Activated CD4-positive, alpha-beta T cell treated with anti-CD3 and anti-CD28 coated beads, Interleukin-2, amount 50 U/mL, for 48 hours (primary cell): ENCODE measurements at places on chromosomes 2 and 18.

GRCh38 chr18:12686100-12686499 is 16.4 kb downstream of the CEP76 start:
- DNase-seq: no peak

DNA sequence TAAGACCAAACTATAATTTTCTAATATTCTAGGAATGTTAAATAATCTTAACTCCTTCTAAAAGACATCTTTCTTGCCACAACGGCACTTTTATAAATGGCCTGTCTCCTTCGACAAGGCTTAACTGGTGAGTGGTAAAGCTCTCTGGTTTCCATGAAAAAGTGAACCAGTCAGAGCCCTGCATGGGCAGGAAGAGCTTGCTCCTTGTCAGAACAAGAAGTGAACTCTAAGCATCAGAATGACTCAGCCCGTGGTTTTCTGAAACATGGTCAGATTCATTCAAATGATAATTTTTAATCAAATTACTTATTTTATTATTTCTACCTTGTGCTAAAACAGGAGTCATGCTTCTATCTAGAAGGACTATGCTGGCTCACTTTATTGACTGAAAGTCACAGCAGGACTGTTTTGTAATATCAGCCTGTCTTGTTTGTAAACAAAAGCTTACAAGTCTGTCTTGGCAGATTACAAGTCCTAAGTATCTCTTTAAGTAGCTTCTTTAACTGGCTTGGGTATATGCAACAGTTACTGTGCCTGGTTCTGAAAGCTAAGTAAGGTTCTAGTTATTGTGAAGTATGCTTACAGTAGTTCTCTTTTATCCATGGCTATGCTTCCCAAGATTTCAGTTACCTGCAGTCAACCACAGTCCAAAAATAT is 245.4 kb downstream of the NAPG start:
- DNase-seq: peak; percentile 3

- DNase-seq: peak; percentile 63
These were observed 225.4 kb upstream of the ID2 start for GRCh38 chr2:8456151-8457091.

DNA sequence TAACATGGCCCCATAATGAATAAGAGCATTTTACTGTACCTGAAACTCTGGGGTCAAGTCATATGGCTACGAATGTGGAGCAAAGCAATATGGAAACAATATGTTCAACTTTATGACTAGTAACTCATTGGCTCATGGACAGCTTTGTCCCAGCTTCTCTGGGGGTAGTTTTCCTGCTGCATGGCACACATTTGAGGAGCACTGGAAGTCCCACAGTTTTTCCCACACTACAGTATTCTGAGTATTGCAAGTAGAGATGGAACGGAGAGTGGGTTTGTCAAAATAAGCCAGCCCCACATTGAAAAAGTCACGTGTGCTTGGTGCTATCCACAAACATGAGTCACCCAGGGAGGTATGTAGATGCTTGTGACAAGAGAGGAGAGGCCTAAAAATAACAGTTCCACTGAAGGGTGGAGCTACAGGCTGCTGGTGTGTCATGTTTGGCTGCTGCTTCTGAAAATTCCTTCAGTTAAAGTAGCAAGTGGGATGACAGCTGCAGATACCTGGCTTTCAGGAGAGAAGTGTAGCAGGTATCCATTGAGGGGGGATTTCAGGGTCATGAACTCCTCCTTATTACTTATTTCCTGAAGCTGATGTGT is 48.2 kb upstream of the CTAGE1 start:
- DNase-seq: no peak

DNA sequence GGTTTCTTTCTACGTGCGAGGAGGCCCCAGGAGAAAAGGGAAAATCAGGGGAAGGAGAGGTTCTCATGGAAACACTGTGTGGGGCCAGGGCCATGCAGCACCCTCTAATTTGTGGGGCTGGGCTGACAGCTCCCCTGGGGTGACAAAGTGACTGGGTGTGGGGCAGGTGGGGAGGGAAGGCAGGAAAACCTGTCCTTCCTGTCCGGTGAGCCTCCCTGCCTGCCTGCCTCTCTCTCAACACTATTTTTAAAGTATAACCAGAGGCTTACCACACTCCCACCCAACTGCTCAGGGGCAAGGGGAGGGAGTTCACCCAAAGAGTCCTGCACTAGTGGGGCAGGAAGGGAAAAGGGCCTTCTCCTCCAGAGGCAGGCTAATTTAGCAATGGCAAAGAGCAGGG is 10.5 kb upstream of the EPAS1 start:
- DNase-seq: no peak

DNA sequence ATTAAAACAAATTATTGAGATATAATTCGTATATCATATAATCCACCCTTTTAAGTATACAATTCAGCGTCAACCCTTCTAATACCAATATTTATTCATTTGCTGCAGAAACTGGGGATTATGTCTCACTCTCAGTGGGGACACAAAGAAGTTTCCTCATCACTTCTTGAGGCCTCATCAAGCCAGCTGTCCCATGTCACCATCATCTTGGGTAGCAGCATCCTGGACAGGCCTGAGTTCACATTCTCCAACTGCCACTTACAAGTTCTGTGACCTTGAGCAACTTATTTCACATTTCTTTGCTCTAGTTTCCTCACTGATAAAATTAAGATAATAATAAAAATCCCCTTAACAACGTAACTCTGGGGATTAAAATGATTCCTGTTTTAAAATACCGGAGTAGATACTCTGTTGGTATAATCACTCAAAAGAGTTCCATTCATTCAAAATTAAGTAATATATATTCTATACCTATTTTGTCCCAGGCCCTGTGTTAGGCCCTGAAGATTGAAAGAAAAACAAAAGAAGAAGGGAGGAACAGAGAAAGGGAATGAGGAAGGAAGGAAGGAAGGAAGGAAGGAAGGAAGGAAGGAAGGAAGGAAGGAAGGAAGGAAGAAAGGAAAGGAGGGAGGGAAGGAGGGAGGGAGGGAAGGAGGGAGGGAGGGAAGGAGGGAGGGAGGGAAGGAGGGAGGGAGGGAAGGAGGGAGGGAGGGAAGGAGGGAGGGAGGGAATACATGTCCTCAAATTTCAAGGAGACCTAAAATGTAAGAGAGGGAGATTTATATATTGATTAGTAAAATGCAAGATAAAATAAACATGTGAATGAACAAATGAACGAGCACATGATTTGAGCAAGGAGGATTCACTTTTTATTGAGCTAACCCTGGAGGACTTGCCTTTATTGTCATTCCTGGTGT is 42.4 kb downstream of the NCKAP5 start:
- no peak for DNase-seq

- DNase-seq: no peak
These were observed 2.0 kb upstream of the MYT1L start for GRCh38 chr2:2333076-2333475.

DNA sequence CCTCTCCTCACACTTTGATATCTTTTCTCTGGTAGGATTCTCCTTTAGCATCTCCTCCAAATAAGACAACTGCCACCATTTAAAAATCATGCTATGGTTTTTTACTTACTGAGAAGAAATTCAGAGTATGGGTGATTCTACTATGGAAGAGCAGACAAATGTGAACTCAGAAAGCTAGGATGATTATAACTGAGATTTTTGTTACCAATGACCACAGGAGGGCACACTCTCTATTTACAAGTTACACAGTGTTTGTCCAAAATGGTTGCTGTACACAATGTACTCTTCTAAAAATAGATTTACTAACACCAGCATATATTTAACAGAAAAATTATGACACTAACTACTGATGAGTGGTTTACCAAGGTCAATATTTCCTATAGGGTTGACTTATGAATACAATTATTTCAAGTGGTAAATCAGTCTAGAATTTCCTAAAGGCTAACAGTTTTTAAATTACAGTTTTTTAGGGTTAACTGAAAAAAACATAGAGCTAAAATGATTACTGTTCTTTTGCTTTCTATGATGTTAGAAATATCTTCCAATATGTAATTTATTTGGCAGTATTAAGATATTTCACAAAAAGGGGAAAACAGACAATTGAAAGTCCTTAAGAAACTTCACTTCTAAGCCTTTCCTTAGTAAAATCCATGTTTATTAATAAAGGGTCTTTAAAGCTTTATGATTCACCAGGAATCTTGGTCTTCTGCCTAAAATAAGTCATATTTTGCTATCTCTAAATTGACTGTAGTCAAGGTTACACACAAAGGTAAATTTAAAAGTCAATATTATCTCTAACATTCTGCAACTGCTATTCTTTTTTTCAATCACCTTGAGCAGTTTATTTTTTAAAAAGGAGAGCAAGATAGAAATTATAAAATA is 57.2 kb downstream of the MAP4K3 start:
- DNase-seq: no peak

DNA sequence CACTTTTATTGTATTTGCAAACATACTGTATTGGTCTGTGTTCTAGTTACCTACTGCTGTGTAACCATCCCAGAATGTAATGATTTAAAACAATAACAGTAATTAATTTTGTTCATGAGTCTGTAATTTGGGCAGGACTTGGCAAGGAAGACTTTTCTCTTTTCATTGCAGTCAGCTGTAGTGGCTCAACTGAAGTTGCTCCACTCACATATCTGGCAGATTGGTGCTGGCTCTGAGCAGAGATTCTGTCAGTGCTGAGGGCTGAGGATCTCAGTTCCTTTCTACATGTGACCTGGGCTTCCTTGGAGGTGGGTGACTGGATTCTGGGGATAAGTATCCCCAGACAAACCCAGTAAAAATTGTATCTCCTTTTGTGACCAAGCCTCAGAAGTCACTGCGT is 26.6 kb downstream of the PTPN4 start:
- DNase-seq: no peak

- DNase-seq: no peak
These were observed 134.3 kb upstream of the UNC80 start for GRCh38 chr2:209637293-209637692.

GRCh38 chr2:36352701-36353100 is 2.9 kb upstream of the CRIM1 start:
- DNase-seq: no peak

GRCh38 chr18:63236406-63236805 is 83.2 kb downstream of the BCL2 start:
- DNase-seq: no peak

- no peak for DNase-seq
These were observed 66.5 kb downstream of the DPP4 start for GRCh38 chr2:162007447-162008040.

GRCh38 chr2:170739507-170740046 is 24.4 kb downstream of the SP5 start:
- DNase-seq: no peak

GRCh38 chr2:176087330-176088047 is 3.7 kb upstream of the EVX2 start:
- DNase-seq: no peak

GRCh38 chr2:224031358-224031970 is 7.6 kb downstream of the SERPINE2 start:
- no peak for DNase-seq

- DNase-seq: no peak
These were observed 169.2 kb upstream of the HS6ST1 start for GRCh38 chr2:128487650-128488387.

DNA sequence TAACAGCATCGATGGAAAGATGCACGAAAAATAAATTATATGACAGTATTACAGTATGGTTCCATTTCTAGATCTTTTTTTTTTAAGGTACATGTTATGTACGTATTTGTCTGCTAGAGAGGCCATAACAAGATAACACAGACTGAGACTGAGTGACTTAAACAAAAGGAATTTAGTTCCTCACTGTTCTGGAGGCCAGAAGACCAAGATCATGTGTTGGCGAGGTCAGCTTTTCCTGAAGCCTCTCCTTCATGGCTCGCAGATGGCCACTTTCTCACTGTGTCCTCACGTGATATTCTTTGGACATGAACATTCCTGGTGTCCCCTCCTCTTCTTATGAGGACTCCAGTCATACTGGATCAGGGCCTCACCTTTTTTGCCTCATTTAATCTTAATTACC is 177.4 kb downstream of the CAPN13 start:
- no peak for DNase-seq

- DNase-seq: no peak
These were observed 170.8 kb upstream of the FHL2 start for GRCh38 chr2:105569606-105570005.

- no peak for DNase-seq
These were observed 1.1 kb upstream of the SPAST start for GRCh38 chr2:32061973-32062861.

- DNase-seq: no peak
These were observed 213.9 kb downstream of the FBXO15 start for GRCh38 chr18:73933685-73934084.

DNA sequence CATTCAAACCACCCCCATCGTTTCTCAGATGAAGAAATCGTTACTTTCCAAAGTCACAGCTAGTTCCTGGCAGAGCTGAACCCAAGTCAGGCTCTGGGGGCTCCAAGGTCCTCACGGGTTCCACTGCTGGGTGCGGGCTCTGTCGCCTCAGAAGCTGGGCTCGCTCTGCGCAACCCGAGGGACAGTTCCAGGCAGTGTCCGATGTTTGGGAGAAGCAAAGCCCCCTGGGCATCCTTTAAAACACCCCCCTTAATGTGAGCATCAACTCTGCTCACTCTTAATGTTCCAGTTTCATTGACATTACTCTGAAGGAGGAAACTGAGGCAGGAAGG is 796 bp downstream of the AOX1 start:
- no peak for DNase-seq

DNA sequence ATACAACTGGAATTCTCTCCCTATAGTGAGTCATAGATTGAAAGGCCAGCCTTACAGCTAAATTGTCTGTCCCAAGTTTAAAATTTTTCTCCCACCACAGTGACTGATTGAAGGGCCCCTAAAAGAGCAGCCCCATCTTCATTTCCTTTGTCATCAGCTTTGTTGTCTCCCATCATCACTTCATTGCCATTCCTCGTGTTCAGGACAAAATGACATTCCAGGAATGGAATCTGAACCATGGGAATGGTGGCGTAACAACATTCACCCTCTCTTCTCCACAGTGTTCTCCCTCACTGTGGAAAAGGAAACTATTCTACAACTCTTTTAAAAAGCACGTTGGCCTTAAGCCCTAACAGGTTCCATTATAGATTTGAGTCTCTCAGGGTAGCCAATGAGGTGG is 52.1 kb downstream of the PSTPIP2 start:
- DNase-seq: no peak

DNA sequence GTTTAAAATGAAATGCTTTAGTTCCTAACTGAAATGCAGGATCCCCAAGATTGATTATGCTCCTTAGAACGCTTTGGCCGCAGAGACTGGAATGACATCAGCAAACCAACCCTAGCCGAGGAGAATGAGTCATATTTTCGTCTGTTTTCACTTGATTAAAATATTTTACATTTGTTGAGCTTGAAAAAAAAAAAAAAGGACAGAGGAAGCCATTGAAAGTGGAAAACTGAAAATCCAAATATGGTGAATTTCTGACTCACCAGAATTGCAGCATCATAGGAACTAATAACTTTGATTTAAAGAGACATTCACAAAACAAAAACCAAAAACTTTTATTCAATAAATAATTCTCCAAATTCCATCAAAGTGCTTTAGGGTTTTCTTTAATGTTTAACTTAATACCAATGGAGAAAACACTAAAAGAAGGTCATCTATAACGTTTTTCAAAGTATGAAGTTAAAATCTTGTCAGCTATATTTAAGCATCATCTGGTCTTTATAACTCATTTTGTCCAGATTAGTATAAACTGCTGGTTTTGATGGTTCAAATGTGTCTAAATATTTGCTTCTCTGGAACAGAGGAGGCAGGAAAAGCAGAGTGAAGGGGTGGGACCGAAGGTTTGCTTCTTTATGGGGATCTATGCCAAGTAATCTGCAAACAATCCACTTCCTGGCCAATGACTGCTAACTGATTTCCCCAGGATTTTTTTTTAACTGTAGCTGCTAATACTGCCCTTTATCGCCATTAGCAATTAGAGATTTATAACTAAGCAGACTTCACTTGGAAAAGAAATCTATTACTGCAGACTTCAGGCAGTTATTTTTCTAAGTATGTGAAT is 30.9 kb upstream of the COL5A2 start:
- peak; percentile 7 for DNase-seq
